H7 (cell line): ENCODE measurements at places on chromosomes 2 and 18. TPM values are rescaled to one million over a fixed set of nuclear protein-coding genes. Genes with fewer than 3 reads are reported as not detected.

The VWC2L gene
- total RNA-seq: 0.33 TPM in 1 of 2 replicates, not detected in the other

The NR4A2 gene
- 0.37 and 0.45 TPM in 2 replicates for total RNA-seq

The ACVR1C gene
- 0.14 and 1.0 TPM in 2 replicates for total RNA-seq

The IL36RN gene
- total RNA-seq: not detected in 2 replicates

GRCh38 chr18:60020107-60020925 is 120.5 kb downstream of the PMAIP1 start:
- no peak for DNase-seq

GRCh38 chr18:12597760-12598159 is 60.1 kb downstream of the SPIRE1 start:
- no peak for DNase-seq
